Spinal cord (tissue), 10 donors: ENCODE measurements at places on chromosomes 7 and 10.

- no peak for DNase-seq
These were observed 769.7 kb downstream of the TNS3 start for GRCh38 chr7:46812101-46812675.

DNA sequence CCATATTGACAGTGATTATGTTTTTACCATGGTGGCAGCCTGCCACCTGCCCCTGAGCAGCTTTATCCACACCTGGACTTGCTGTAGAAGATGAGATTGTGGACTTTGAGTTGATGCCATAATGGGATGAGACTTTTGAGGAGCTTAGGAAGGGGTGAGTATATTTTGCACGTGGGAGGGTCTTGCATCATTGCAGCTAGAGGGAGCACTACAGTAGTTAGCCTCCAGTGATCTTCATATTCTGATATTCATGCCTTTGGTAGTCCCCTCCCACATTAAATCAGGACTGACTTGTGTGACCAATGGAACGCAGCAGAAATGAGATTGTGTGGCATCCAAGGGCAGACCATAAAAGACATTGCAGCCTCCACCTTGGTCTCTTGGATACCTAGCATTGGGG lies 18.2 kb upstream of the COL13A1 start:
- no peak for DNase-seq

- no peak for DNase-seq
These were observed 20.7 kb upstream of the ADRB1 start for GRCh38 chr10:114022766-114023597.

DNA sequence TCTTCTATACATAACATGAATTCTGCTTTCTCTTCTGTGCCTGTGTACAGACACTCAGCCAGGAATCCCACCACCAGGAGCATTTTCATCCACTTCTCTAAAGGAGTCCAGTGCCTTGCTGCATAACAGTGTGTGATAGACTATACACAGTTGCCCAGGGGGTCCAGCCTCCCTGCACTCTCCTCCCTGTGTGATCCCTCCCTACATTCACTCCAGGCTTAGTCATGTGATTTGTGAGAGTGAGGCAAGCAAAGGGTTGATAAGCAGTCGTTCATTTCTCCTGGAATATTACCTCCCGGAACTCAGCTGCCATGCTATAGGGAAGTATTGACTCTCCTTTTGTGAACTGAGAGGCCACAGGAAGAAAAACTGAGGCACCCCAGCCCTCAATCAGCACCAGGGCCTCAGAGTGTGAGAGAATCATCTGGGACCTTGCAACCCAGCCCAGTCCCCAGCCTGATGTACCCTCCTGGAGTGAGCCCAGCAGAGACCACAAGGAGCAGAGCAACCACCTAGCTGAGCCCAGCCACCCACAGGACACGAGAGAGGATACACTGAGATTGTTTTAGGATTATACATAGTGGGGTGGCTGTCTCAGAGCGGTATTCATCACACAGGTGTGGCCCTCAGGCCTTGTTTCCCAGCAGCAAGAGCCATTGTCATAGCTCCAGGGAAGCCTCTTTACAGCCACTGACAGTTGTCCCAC lies 45.0 kb upstream of the EEPD1 start:
- no peak for DNase-seq

DNA sequence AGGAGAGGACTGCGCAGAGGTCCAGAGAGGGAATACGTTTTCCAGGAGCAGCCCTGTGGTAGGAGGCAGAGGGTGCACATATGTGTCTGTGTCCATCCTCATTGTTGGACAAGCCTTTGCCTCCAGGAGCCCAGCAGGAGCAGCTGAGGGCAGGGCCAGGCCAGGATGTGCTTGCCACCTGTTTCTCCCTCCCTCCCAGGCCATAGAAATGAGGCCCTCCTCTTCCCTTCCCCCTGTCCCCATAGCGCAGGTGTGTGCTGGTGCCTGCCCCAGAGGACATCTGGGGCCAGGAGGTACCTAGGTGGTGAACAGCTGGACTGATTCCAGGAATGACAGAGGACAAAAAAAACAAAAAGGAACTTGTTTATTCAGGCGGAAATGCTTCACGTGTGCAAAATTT lies 10.5 kb upstream of the CXCL12 start:
- no peak for DNase-seq

DNA sequence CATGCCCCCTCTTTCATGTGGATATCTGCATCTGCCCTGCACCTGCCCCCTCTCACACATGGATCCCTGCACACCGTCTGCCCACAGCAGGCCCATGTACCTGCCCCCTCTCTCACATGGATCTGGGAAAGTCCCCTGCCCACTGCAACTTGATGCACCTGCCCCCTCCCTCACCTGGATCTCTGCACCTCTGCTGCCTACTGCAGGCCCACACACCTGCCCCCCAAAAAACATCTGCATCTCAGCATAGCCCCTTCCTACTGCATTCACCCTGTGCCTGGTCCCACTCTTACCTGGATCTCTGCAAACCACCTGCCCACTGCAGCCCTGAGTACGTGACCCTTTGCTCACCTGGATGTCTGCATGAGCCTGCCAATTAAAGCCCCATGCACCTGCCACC lies 479.8 kb downstream of the PTPRN2 start:
- DNase-seq: no peak

DNA sequence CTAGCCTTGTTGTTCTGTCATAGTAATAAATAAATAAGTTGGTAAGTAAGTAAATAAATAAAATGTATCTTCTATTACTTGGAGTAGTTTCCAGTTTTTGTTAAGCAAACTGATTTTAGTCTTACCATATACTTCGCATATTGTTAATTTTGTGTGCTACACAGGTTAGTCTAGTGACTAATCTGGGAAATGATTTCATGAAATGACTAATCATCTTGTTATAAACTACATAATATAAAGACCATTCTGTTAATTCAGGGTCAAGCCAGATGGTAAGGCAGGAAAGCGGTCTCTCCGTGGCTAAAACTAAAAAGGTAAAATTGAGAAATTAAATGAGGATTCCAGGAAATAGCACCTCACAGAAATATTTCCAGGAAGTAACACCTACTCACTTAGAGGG lies 58.5 kb upstream of the FOXP2 start:
- no peak for DNase-seq

- DNase-seq: peak; percentile 91
These were observed 177.9 kb downstream of the SKAP2 start for GRCh38 chr7:26686448-26686981.

- DNase-seq: no peak
These were observed 1.1 kb downstream of the DENND2A start for GRCh38 chr7:140639366-140640053.

DNA sequence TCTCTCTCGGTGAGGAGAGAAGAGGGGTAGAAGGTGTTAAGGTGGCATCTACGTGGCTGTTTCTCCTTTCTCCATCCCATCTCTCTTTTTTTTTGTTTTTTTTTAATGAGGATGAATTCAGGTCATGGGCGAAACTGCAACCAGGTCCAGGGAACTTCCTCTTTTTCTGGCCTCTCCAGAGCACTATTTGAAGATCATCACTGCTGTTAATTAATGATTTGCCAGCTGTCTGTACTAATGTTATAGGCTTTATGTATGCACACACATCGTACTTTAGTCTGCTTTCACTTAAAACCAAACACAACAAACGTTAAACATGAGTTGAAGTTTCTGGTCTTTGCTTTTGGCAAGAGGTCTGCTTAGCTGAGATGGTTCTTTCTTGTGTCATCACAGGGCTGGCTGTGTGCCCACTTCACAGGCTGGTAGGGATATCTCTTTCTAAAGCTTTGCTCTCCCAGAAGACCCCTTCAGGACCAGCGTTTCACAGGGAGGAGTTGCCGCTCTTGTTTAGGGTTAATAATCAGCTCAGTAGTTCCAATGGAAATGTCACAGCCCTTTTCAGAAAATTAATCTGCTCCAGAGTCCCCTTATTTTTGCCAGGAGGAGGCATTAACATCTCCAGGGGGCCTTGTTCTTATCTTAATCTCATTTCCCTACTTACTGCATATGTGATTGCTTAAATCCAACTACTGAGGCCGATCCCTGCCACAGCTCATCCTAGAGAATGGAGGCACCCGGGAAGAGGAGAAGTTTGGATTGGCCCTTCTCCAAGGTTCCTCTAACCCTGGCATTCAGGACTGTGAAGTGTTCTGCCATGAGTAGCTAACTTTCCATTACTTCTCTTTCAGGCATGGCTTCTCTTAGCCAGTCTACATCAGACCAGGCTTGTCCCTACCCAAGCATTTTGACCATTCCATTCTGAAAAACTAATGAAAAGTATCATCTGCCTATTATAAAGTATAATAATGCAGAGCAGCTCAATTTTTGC lies 273.9 kb upstream of the NFE2L3 start:
- DNase-seq: no peak

- DNase-seq: no peak
These were observed 59.4 kb upstream of the COL13A1 start for GRCh38 chr10:69742356-69742695.

GRCh38 chr7:117828825-117829224 lies 44.4 kb downstream of the CTTNBP2 start:
- DNase-seq: no peak

- DNase-seq: no peak
These were observed 332.8 kb downstream of the PLXNA4 start for GRCh38 chr7:132243463-132243862.

DNA sequence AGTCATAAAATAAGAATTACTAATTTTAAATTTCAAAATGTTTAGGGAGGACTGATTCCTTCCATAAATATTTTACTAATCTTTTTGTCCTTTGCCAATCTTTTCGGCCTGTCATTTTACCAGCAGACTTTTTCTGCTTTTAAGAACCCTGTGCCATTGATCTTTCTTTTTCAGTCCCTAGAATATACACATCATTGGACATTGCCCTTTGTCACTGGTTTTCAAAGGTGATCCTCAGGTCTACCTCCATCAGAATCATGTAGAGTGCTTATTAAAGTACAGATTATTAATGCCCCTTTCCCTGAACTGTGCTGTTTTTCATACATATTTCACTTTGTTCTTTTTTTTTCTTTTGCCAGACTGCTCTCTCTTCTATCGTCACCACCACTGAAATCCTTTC lies 43.8 kb downstream of the SHOC2 start:
- DNase-seq: no peak

GRCh38 chr7:121525155-121525819 lies 129.2 kb upstream of the FAM3C start:
- no peak for DNase-seq

DNA sequence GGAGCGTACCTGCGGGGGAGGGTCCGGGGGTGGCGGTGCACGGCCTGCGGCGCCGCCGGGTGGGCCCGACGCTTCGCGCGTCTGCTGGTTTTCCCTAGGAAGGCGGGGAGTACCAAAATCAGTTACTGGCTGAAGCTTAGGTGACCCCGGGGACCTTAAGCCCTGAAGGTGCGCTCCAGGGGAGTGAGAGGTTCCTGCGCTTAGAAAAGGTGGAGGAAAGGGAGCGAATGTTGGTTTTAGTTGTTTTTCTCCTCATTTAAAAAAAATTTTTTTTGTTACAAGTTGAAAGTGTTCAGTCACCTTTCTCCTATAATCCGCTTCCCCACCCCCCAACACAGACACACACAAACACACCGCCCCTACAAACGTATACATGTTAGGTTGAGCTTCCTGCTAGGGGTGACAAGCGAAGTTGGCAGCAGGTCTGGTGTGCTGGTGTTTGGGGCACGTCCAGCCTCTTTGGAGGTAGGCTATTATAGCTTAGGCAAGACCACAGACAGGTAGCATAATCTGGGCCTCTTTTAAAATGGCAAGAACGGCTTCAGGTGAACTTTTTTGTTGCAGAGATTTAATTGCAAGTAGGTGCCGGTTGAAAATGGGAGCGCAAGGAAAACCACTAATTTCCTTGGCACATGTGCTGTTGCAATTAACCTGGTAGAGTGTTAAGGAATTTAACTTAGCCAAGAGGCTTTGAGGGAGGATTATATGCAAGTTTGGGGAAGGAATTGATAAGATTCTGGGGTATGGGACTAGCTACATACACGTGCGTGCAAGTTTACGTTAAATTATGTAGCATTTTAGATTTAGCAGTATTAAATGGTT lies 945 bp downstream of the ADD3 start:
- DNase-seq: no peak

GRCh38 chr10:116761883-116762282 lies 19.5 kb upstream of the HSPA12A start:
- DNase-seq: no peak

GRCh38 chr7:38905056-38905759 lies 3.8 kb downstream of the VPS41 start:
- DNase-seq: no peak
